ENCODE measurements at places on chromosomes 3 and 15.

DNA sequence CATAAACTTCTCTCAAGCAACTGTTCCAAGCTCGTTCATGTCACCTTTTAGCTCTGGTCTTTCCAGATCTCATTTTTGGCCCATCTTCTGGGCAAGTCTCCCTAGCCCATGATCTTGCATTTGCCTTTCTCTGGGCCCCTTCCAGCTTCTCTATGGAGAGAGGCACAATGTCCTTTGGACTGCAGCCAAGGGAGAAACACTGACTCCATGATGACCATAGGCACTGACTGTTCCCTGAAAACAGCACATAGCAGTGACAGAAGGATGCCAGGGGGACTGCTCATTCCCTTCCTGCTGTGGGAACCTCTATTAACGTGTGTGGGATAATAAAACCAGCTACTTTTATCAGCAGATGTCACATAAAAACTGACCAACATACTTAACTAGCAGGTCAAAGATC, 60.3 kb downstream of the STRIT1 start:
- DNase-seq: no peak

GRCh38 chr3:57140894-57141293, 24.3 kb downstream of the IL17RD start:
- DNase-seq: no peak

- no peak for DNase-seq
These were observed 1.7 kb downstream of the SEC13 start for GRCh38 chr3:10319251-10319650.

DNA sequence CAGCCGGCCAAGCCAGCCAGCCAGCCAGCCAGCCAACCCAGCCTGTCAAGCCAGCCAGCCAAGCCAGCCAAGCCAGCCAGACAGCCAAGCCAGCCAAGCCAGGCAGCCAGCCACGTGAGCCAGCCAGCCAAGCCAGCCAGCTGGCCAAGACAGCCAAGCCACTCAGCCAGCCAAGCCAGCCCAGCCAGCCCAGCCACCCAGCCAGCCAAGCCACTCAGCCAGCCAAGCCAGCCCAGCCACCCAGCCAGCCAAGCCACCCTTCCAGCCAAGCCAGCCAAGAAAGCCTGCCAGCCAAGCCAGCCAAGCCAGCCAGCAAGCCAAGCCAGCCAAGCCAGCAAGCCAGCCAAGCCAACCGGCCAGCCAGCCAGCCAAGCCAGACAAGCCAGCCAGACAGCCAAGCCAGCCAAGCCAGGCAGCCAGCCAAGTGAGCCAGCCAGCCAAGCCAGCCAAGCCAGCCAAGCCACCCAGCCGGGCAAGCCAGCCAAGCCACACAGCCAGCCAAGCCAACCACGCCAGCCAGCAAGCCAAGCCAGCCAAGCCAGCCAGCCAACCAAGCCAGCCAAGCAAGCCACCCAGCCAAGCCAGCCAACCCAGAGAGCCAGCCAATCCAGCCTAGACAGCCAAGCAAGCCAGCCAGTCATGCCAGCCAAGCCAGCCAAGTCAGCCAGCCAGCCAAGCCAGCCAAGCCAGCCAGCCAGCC, 199.5 kb downstream of the GOLGA6L6 start:
- no peak for DNase-seq

- no peak for DNase-seq
These were observed 51.3 kb downstream of the TLNRD1 start for GRCh38 chr15:81052046-81052445.

GRCh38 chr15:58459045-58459444, 27.3 kb downstream of the LIPC start:
- DNase-seq: no peak

DNA sequence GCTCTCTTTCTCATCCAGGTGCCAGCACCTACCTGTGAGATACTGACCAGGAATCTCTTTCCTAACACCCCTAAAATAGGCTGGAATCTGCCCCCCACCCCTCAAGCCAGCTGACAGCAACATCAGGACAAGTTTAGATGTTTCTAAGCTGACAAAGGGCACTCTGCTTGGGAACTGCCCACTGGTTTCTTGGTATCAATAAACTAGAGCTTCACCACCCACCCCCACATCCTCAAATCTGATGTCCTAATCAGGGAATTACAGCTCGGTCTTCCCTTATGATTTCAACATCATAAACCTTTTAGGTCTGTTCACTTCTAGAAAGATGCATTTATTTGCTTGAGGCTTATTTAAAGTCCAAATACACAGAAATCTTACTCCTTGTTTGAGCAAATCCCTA, 34.7 kb downstream of the CEP19 start:
- no peak for DNase-seq

DNA sequence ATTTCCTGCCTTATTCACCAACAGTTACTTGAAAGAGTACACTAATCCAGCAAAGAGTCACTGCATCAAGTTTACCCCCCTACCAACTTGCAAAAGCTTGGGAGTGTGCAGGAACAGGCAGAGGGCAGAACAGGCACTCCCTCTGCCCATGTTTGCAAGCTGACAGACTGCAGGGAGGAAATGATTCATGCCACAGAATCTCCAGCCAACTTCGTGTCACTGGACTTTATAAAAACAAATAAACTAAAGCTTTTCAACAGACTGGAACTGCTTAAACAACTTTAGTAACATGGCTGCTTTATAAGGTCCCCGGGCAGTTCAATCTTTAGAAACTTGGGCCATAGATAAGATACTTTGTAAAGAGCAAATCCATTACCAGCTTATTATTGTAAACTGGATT, 129.5 kb downstream of the THRB start:
- DNase-seq: no peak

DNA sequence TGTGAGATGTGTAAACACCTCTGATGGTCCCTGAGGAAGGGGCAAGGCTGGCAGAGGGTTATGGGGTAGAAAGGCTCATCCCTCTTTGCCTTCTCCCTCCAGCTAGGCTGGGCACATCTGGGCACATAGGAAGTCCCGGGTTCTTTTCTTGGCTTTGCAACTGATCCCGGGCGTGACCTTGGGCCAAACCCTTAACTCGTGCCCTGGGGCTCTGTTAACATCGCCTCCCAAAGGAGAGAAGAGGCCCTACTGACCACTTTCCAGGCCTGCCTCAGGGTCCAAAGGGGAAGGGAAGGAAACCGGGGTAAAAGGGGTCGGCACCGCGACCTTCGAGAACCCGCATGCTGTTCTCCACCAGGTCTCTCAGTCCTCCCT, 549 bp downstream of the C3orf18 start:
- DNase-seq: no peak

- DNase-seq: no peak
These were observed 39.5 kb upstream of the ZNF148 start for GRCh38 chr3:125414669-125415068.

GRCh38 chr15:61729646-61730045, 330.6 kb downstream of the VPS13C start:
- DNase-seq: no peak

Measured in OCI-LY7 (cell line).